Mucosa of gallbladder (tissue), 1 donor: ENCODE measurements at places on chromosomes 1 and 21. TPM values are rescaled to one million over a fixed set of nuclear protein-coding genes. Genes with fewer than 3 reads are reported as not detected.
A peak's percentile ranks its signal among the peaks of the same experiment; 100 is the strongest.

- no peak for DNase-seq
These were observed at the start of gene FCER1A for GRCh38 chr1:159302095-159302494. TSS of gene FCER1A (plus strand) at chr1:159302336. CDS start at chr1:159302365, 29 bp downstream.

DNA sequence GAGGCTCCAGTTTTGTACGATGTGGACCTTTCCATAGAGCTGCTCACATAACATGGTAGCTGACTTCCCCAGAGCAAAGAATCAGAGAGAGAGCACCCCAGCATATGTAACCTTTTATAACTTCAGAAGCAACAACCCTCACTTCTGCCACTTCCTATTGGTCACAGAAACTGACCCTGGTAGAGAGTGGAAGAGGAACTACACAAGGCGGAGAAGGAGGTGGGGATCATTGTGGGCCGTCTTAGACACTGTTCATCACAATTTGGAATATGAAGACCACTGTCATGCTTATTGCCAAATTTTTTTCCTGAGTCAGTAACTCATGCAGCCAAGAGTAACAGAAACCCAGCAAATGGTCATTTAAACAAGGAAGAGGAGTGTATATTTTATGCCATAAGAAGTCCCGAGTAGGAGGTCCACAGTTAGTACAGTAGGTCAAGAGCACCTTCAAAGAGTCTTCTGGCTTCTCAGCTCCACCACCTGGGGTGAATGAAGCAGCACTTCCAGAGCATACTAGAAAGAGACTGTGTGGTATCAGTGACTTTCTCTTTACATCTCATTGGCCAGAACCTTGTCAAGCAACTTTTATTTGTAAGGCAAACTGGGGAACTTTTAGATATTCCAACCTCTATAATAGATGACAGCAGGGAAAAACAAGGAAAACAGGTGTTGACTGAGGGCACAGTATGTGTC is 71.8 kb downstream of the ODF2L start:
- DNase-seq: no peak

GRCh38 chr1:151733126-151733525 is 11.8 kb downstream of the RIIAD1 start:
- DNase-seq: no peak

- no peak for DNase-seq
These were observed 1.6 kb downstream of the SLC44A3 start for GRCh38 chr1:94821636-94822305.

DNA sequence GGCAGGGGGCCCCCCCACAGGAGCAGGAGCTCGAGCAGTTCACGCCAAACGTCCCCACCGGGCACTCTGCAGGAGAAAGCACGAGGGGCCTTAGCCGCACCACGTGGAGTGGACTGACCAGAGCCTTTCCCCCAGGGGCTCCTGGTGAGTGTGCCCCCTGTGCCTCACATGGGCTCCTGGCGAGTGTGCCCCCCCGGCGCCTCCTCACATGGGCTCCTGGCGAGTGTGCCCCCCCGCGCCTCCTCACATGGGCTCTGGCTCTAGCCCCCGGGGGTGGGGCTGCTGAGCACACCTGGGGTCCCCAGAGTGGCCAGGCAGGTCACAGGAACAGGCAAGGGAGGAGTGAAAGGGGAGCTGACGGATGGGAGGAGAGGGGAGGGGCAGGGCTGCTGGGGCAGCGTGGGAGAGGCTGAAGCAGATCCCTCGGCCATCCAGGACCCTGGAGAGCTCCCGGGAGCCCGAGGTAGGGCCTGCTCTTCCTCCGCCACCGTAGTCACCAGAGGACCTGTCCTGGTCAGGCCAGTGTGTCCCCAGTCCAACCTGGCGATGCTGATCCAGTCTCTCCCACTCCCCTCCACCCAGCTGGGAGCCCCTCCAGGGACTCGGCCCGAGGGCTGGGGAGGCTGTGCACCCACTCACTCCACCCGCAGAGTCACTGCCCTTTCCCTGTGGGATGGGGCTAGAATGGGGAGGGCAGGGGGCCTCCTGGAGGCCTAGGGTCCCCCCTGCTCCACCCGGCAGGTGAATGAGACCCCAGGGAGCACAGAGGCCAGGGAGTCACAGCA is 47.6 kb downstream of the ARHGEF16 start:
- DNase-seq: peak; percentile 77

- DNase-seq: no peak
These were observed 121.0 kb upstream of the TSPAN2 start for GRCh38 chr1:115210302-115210711.

DNA sequence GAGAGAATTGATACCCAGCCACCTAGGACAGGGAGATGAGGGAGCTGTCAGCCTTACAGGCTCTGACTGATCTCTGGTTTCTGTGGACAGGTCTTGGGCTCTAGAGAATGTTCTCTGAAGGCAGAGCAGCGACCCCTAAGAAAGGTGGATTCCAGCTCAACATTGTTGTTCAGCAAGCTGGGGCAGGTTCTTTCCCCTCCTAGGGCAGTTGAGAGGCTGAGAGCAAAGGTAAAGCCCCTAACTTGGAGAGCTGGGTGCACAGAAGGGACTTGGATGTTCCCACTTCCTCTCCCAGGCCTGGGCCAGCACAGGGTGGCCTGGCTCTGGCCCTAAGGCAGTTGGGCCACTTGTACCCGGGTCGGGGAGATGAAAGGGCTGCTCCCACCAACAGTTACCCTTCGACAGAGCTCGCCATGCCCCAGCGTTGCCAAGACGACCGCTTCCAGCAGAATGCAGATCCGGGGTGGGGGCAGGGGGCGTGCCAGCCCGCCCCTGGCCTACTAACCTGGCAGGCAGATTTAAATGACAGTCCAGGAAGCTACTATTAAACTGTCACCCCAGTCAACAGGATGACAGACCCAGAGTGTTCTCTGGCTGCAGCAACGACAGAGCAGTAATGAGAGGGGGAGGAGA is 31.6 kb downstream of the LRP8 start:
- no peak for DNase-seq

Gene RAB13
- total RNA-seq: 112 TPM

Gene CPTP
- total RNA-seq: 36.1 TPM
